Activated naive CD4-positive, alpha-beta T cell (primary cell): ENCODE measurements at places on chromosomes 3 and 15.

DNA sequence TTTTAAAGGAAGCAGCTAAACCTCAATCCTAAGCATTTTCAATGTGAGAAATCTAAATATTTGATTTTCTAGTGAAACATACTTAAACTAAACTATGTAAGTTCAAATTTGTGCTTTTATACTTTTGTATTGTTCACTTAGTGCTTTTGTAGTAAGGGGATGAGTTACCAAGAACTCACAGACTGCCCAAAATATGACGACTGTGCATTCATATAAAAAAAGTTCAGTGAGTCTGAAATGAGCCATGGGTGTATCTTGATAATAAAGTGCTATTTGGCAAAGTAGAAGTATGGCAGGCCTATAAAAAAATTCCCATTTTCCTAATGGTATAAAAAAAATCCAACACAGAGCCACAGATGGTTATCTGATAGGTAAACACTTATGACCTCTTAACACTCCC lies 66.2 kb downstream of the NPTN start:
- DNase-seq: no peak

GRCh38 chr3:37709946-37710640 lies 151.6 kb upstream of the CTDSPL start:
- no peak for DNase-seq

- DNase-seq: no peak
Measured at GRCh38 chr15:70528270-70528706, 235.1 kb downstream of the UACA start.

DNA sequence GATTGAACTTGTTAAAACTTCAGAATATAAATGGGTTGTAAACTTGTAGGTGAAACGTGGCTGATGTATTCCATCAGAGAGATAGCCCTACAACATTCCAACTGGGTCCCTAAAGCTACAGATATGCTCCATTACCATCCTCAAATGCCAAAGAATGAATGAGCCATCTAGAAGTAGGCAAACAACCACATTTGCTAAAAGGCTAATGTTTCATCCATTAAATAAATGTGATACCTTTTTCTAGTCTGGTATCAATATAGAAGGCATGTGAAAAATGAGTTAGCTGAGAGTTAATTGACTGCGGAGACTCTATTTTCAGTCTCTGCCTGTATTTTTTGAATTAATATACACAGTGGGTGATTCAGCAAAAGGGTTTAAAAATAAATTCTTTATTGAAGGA lies 203.8 kb downstream of the RBMS3 start:
- no peak for DNase-seq

GRCh38 chr15:87031540-87032230 lies 952.0 kb downstream of the AGBL1 start:
- DNase-seq: no peak

DNA sequence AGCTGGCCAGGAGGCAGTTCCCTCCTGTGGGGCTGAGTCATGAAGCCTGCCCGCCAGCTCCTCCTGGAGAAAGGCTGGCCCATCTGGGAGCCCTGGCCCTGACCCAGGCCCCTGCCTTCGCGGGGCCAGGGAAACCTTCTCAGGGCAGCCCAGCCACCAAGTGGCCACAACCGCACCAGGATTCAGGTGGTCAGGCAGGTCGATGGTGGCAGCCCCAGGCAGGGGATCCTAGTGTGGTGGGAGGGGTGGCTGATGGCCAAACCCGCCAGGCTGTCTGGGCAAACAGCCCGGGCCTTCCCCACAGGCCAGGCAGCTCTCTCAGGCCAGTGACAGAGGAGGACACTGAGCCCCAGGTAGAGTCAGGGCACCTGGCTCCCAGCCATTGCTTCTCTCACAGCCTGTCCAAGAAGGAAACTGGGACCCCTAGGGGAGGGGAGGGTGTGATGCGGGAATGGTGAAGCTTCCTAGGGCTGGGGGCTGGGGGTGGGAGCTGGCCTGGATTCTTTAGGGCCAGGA lies 1.2 kb downstream of the TWF2 start:
- no peak for DNase-seq

GRCh38 chr3:52186729-52187128 lies 11.2 kb upstream of the ALAS1 start:
- no peak for DNase-seq

- no peak for DNase-seq
Measured at GRCh38 chr3:141405591-141405990, 37.3 kb downstream of the ZBTB38 start.

- DNase-seq: no peak
Measured at GRCh38 chr3:115423170-115423569, 200.1 kb upstream of the GAP43 start.
